Mucosa of descending colon (tissue), 3 donors: ENCODE measurements at places on chromosomes 3 and 15. TPM values are rescaled to one million over a fixed set of nuclear protein-coding genes. Genes with fewer than 3 reads are reported as not detected.

GRCh38 chr3:30695302-30696061, 89.1 kb downstream of the TGFBR2 start:
- no peak for DNase-seq

DNA sequence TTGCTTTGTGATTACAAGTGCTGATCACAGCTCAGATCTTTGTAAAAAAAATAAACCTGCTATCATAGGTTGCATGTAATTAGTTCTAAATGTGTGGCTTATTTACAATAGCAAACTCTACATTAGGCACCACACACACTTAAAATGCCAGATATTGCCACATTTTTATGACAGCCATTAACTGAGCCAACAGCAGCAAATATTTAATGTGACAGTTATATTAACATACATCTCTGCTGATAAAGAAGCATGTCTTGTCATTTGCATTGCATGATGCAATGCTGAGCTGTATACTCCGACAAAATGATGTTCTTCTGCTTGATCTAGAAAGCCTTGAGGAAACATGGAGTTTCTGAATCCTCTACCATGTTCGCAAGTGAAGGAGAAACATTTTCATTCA, 273.6 kb upstream of the VEPH1 start:
- no peak for DNase-seq

DNA sequence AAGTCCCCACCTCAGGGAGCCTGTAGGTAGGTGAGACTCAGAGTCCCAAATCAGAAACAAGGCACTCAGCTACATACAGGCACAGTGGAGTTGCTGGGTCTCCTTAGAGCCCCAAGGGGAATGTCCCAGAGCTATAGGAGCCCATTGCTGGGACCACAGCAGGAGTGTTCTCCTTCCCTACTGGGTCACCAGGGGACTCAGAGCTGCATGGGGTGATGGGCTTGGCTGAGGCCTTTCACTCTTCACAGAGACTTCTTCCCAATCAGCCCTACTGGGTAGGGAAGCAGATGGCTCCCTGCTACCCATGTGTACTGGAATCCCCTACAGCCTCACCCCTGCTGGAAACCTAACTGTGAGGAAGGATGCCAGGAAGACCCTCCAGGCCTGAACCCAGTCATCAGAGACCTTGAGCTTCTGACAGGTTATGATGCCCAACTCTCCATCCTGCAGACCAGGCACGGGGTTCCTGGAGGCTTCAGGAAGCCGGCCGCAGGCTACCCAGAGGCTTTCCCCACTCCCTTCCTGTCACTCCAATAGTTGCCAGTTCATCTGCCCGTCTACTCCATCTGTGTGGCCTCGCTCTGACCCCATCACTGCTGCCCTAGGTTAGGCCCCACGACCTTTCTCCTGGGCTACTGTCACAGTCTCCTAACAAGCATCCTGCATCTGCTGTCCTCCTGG, 24.0 kb downstream of the RASGRF1 start:
- no peak for DNase-seq

DNA sequence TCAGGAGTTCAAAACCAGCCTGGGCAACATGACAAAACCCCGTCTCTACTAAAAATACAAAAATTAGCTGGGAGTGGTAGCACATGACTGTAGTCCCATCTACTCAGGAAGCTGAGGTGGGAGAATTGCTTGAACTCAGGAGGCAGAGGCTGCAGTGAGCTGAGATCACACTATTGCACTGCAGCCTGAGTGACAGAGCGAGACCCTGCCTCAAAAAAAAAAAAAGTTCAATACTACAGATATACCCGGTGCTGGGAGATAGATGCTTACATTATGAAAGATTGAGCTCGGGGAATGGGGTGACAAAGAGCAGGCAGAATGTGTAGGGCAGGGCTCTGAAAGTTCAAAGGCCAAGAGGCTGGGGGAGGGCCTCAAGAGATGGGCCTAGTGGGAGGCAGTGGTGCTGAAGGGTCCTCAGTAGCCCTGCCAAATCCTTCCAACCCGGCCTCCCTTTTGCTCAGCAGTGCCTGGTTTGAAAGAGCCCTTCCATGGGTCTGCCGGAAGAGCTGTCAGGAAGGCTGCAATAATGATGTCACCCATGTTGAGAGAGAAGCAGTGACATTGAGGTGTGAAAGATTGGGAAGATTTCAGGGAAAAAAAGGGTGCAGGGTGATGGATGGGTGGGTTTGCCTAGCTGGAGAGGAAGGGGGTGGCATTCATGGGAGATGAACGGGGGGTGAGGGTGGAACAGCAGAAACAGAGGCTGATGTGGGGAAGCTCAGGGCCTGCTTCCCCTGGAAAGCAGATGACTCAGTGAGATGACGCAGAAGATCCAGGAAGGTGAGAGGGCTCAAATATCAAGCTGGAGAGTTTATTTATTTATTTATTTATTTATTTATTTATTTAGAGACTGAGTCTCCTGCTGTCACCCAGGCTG, 20.0 kb upstream of the IREB2 start:
- DNase-seq: no peak

DNA sequence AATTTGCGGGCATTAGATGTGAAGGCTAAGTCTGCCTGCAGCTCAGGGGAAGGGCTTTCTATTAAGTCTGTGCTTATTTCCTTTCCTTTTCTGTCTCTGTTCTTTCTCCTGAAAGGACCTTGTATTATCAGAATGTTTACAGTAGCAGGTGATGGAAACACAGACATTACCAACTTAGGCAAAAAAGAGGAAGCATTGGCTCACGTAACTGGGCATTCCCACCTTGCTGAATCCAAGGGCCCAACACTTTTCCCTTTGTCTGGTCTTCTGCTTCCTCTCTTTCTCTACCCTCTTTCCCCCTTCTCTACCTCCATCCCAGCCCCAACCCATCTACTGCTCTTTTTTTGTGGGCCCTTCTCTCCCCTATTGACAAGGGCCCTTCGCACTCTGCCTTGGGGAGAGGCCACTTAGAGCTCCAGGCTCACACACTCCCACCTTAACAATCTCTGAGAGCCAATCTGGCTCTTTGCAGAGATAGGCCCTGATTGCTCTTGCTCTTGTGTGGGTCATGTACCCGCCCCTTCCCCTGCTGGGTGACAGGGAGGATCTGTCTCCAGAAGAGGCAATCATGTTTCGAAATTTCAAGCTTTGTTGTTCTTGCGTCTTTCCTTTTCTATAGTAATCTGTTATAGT, 35.0 kb downstream of the ACAA1 start:
- no peak for DNase-seq

GRCh38 chr3:24386458-24386857, 108.2 kb downstream of the THRB start:
- DNase-seq: no peak

GRCh38 chr3:185503521-185503920, 4.7 kb upstream of the TMEM41A start:
- no peak for DNase-seq

DNA sequence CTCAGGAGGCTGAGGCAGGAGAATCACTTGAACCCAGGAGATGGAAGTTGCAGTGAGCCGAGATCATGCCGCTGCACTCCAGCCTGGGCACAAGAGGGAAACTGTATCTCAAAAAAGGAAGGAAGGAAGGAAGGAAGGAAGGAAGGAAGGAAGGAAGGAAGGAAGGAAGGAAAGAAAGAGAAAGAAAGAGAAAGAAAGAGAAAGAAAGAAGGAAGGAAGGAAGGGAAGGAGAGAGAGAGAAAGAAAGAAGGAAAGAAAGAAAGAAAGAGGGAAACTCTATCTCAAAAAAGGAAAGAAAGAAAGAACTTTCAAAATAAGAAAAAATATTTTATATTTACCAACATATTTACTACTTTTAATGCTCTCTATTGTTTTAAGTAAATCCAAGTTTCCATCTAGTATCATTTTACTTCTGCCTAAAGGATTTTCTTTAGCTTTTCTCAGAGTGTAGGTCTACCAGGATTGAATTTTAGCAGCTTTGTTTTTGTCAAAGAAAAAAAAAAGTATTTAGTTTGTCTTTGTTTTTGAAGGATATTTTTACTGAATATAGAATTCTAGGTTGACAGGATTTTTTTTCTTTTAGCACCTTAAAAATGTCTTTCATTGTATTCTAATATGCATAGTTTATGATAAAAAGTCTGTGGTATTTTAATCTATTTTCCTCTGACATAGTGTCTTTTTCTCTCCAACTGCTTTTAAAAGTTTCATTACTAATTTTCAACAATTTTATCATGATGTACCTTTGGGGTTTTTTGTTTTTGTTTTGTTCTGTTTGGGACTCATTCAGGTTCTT, 47.2 kb upstream of the CORO2B start:
- no peak for DNase-seq

DNA sequence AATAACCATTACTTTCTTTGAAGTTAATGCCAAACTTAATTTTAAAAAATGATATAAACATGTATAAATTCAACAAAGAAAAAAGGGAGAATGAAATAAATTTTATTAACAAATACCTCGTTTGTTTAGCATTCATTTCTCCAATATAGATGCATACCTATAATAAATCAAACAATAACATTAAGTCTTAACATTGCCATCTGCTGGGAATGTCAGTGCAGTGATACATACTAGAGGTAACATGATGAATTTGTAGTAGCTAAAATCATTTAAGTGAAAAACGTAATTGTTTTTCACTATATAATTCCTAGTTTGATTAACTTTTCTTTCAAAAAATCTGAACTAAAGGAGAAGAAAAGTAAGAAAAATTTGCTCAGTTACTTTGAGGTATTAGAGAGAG, 340.2 kb upstream of the CBLB start:
- DNase-seq: no peak

GRCh38 chr15:29162411-29162810, 107.2 kb downstream of the NSMCE3 start:
- no peak for DNase-seq

DNA sequence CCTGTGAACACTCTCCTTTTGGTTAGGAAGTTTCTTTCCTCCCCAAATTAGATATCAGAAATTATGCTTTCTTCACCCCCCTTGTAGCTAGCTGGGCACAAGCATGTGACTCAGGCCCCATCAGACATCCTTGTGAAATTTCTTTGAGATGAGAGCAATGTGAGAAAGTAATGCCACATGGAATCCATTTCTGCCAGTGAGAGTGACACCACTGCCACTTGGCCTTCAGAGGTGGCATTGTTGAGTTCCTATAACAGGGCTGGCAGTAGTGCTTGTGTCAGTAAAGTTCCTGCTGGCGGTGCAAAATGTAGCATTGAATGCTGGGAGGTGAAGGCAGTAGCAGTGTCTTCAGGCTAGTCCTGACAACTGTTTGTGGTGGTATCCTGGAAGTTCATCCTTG, 80.7 kb upstream of the ZNF280D start:
- no peak for DNase-seq

DNA sequence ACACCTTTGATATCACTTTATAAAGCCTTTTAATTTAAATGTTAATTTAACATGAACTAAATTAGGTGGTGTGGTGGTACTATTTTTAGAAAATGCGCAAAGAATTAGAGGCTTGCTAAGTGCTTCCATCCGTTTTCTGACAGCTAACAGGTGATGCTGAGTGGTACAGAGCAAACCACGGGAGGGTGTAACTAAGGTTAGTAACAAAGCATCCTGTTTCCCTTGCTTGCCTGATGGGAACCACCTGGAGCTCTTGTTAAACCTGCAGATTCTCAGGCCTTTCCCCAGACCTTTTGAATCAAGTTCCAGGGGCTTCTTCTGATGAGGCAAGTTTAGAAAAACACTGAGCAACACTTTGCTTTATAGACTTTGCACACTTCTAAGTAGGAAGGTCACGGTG, 101.0 kb downstream of the ATG7 start:
- no peak for DNase-seq

DNA sequence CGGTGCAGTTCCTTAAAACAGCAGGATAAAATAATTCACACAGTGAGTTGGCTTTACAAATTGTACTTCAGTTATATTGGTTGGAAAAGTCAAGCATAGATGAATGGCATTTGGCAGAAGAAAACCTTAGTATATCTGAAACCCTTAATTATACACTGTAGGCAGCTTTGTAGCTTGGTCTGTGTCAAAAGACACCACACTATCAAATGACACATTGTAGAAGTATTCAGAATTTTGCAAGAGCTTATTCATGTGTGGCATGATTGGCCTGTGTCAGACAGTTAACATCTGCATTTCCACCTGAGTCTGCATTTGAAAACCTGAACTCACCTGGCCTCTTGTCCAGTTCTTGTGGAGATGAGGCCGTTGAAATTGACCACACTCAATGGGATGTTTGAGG, 13.8 kb downstream of the TMEM266 start:
- no peak for DNase-seq

- no peak for DNase-seq
These were observed 58.0 kb upstream of the TEX9 start for GRCh38 chr15:56307180-56307579.

- no peak for DNase-seq
These were observed 3.3 kb downstream of the LIPH start for GRCh38 chr3:185549122-185549521.

GRCh38 chr3:185089343-185089742, 63.5 kb downstream of the C3orf70 start:
- no peak for DNase-seq

DNA sequence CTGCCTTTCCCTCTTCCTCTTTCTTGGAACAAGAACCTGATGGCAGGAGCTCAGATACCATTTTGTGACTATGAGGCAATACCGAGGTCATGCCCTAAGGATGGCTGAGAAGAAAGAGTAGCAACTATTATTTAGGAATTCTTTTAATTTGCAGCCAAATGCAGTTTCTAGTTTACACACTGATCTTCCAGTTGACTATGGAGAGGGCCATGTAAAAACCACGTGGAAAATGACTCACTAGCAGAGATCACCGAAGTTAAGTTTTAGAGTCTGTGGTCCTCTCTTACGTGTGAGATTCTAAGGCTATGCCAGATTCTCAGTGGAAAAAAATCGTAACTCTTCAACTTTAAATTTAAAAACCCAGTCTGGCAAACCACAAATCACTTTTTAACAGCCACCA, 7.8 kb downstream of the BNC1 start:
- DNase-seq: no peak

DNA sequence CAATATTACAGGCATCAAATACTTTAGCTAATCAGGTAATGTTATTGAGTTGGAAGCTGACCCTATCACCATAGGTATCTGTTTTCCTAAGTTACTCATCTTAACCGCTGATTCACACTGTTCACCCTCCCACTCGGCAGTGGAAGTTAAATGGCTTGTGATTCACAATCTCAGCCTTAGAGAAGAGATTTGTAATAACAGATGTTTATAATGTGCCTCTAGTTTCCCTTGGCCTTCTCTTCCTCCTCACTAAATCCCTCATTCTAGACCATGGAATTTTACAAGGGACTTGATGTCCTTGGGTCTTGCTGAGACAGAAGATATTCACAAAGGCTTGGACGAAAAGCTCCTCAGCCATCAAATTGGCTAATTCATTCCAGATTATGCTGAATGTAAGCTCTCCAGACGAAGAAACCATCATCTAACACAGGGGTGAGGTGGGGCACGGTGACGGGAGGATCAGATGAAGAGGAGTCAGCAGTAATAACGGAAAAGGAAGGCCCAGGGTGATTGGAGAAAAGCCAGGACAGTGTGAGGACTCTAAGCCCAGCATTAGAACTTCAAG, 931.7 kb downstream of the MCTP2 start:
- no peak for DNase-seq

GRCh38 chr3:114333180-114333922, 39.5 kb downstream of the TIGIT start:
- DNase-seq: no peak

GRCh38 chr15:89646416-89647141, 8.7 kb downstream of the KIF7 start:
- no peak for DNase-seq

CELF6 gene
- 3.0 TPM for total RNA-seq

ITIH1 gene
- not detected for total RNA-seq

TP63 gene
- total RNA-seq: not detected

ANKUB1 gene
- not detected for total RNA-seq

MAP1A gene
- total RNA-seq: 7.9 TPM

CD96 gene
- 6.6 TPM for total RNA-seq

SYNPR gene
- not detected for total RNA-seq

THAP10 gene
- total RNA-seq: 1.2 TPM
